A172 (cell line): ENCODE measurements at places on chromosomes 16 and 17. TPM values are rescaled to one million over a fixed set of nuclear protein-coding genes. Genes with fewer than 3 reads are reported as not detected.

DNA sequence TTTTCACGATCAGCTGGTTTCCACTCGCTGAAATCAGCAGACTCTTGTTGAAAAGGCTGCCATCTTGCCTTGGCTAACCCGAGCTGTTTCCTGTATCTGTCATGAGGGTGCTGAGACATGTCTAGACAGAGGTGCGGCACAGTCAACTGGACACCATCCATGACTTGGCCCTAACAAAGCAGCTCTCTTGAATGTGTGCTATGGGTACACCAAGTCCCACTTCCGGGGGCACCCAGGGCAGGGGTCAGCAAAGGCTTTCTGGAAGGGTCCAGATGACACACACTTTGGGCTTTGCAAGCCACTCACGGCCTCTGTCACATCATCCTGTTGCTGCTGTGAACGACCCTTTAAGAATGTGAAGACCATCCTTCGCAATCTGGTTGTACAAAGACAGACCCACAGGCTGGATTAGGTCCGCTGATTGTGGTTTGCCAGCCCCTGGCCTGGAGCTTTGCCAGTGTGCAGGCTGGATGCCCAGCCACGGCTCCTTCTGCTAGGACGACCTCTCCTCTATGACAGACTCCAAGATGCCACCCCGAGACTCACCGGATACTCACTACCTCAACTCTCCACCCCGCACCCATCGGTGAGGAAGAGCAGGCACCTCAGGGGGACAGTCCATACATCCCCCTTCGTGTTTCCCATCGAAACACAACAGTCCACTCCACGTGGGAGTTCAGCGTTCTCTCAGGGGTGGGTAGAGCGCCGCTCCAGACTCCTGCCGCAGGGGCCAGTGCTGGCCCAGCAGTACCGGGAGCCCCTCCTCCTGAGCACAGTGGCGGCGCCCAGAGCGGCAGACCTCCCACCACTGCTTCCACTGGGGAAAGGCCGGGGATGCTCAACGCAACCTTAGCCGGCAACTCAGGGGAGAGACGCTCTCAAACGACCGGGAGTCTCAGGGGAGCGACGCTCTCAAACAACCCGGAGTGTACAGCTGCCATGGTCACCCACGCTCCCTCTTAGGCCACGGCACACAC, 123.5 kb downstream of the ANKRD11 start:
- no peak for DNase-seq

- no peak for DNase-seq
These were observed 573 bp upstream of the GNAO1 start for GRCh38 chr16:56190677-56191155.

GRCh38 chr16:57616241-57616640, 12.2 kb upstream of the ADGRG1 start:
- no peak for DNase-seq

GRCh38 chr16:74608944-74609343, 2.0 kb upstream of the GLG1 start:
- DNase-seq = no peak

- DNase-seq = no peak
These were observed 31.1 kb upstream of the SLC47A1 start for GRCh38 chr17:19502517-19502916.

GRCh38 chr16:84357191-84357651, 11.1 kb upstream of the ATP2C2 start:
- DNase-seq = peak; percentile 63

- no peak for DNase-seq
These were observed 21.4 kb downstream of the GRIN2C start for GRCh38 chr17:74838274-74838673.

DNA sequence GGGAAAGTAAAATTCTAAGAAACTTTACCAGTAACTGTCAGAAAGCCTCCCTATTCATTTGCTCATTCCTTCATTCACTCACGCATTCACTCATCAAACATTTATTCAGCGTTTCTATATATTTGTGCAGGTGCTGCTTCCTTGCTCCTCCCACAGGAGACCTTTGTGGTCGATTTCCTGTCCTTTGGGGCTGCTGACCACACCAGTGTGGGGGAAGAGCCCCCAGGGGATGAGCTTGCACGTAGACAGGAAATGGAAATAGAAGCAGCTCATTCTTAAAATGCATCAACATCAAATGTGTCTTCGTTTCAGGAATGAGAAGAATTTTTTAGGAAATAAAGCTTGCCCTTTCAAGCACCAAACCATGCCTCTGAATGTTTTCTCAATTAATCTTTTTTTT, 9.6 kb downstream of the PIK3R6 start:
- peak; percentile 74 for DNase-seq

DNA sequence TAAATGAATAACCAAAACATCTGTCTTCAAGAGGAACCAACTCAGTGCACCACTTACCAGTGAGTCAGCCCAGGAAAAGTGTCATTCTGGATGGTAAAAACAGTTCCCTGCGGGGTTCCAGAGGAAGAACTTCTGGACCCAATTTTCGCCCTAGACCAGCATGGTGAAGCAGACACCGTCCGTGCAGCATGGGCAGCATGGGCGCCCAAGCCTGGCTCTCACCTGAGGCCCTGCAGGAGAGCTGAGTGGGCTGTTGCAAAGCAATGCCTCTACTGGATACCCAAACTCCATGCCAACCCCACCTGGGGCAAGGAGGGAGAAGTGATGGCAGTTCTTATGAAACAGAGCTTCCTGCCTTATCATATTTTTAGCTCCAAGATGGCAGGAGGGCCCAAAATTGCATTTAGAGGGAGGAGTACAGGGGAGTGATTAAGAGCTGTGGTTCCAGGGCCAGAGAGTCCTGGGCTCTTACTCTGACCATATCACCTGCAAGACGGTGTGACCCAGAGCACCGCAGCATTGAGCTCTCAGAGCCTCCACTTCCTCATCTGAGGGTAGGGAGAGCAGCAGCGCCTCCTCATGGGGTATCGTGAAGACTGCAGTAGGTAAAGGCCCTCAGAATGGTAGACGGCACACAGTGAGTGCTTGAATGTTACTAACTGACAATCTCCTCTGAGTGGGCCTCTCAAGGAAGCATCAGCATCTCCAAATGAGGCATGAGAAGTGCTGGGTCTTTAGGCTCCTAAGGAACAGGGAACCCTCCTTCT, 16.6 kb upstream of the INPP5K start:
- DNase-seq = no peak

GRCh38 chr17:42019509-42020404, at the start of gene NKIRAS2:
TSS of gene NKIRAS2 (plus strand) at chr17:42020090. CDS start at chr17:42021578, 1,488 bp downstream.
- peak; percentile 84 for DNase-seq

DNA sequence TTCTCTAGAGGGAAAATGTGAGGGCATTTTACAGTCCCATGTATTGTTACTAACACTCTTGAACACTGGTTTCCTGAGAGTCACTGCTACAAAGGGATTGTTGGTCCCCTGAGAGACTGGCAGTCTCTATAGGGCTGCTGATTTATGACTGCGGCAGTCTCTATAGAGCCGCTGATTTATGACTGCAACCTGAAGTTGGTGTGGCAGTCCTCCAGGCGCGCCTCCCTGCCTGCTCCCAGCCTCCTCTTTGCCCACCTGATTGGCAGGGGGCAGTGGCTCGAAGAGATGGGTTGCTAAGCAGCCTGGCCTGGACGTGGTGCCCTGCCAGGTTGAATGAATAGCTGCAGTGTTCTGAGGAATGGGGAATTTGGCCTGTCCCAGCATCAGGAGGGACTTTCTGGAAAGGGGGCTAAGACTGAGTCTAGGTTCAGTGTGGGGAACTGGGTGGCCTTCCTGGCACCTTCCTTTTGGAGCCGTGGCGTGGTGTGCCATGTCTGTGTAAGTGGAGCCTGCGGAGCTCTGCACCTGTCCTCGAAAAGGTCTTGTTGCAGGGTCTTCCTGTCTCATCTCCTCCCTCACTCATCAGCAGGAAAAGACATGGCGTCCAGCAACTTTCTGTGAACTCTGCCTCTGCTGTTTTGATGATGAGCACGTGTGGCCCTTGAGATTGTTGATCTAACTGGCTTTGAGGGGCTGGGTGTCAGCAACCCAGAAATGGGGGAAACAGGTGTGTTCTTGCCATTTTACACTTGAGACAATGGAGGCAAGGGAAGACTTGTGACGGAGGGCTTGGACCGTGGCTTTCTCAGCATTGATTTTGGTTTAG, 24.9 kb downstream of the SAP30BP start:
- no peak for DNase-seq

GRCh38 chr17:68301438-68301959, 10.2 kb downstream of the ARSG start:
- DNase-seq = no peak

DNA sequence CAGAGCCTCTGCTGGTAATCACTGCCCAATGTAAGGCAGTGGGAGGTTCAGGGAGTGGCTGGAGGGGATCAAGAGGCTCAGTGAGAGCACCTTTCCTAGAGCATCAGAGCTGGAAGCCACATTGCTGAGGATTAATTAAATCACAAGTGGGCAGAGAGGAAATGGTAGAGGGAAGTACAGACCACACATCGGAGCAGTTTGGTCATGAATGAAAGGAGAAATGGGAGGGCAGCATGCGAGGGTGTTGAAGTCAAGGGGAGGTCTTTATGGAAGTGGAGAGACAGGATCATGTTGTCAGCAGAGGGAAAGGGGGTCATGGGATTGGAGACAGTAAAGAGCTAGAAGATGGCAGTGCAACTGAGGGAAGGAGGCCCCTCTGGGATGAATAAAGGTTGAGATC, 2.3 kb downstream of the CCL17 start:
- no peak for DNase-seq

DNA sequence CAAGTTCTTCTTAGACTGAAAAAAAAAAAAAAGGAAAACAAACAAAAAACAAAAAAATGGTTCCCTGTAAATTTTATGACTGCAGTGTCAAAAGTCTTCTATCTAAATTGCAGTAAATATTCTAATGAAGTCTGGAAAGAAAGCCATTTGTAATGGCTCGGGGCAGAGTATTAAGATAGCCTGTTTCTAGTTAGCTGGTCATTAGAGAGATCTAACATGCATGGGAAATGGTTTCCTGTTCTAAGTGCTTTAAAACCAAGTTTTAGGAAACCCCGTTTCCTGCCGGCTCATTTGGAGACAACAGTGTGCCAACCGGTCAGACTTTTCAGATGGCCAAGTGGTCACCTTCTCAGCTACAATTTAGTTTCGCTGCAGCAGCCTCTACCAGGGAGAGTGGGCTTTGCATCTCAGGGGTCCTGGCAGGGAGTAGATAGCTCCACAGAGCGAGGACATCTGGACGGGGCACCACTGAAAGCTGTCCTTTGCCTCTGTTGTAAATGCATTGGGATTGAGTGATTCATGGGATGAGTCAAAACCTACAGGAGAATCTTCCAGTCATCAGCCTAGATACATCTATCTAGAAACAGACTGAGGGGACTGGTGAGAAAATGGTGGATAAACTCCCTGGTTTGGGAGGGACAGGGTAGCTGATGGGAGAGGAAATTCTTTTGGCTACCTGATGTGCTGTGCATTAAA, 473.2 kb upstream of the SALL1 start:
- peak; percentile 15 for DNase-seq

DNA sequence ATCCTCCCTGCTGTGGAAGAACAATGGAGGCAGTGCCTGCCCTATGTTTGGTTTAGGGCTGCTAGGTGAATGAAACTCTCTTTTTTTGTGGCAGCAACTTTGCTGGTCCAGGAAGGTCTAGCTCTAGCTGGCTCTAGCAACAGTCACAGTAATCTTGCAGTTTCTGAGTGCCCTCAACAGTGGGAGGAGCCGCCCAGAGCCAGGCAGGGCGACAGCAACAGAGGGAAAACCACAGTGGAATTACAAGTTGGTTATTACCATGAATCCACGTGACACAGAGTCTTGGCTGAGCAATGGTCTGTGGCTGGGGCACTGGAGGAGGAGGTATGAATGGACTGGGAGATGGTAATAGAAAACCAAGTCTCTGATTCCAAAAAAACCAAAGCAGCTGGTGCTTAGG, 10.3 kb downstream of the HSPB9 start:
- DNase-seq = peak; percentile 92

DNA sequence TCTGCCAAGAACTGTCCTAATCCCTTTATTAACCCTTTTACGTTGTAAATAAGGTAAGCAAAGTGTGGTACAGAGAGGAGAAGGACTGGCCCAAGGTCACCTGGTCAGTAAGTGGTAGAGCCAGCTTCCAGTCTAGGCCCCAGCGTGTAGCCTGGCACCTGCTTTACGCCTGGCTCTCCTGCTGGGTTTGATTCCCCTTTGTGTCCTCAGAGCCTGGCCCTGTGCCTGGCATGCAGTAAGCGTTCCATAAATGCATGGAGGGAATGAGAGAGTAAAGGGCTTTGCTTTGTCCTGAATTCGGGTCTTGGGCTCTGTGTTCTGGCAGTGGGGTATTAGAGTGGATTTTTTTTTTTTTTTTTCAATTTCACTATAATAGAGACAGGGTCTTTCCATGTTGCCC, 62.7 kb downstream of the ABCC1 start:
- DNase-seq = no peak

HOXB8 gene
- total RNA-seq = 34.8 and 56.0 TPM in 2 replicates

CISD3 gene
- 7.5 and 12.4 TPM in 2 replicates for total RNA-seq

ARRB2 gene
- total RNA-seq = 6.7 and 12.3 TPM in 2 replicates

RCVRN gene
- total RNA-seq = not detected in 2 replicates

KRT39 gene
- total RNA-seq = not detected in 2 replicates

OR1A1 gene
- not detected in 2 replicates for total RNA-seq

MRPL27 gene
- total RNA-seq = 109 and 138 TPM in 2 replicates

KRTAP1-5 gene
- not detected in 2 replicates for total RNA-seq

ENO3 gene
- 4.0 and 12.3 TPM in 2 replicates for total RNA-seq
